ENCODE measurements at places on chromosomes 16 and 17.

DNA sequence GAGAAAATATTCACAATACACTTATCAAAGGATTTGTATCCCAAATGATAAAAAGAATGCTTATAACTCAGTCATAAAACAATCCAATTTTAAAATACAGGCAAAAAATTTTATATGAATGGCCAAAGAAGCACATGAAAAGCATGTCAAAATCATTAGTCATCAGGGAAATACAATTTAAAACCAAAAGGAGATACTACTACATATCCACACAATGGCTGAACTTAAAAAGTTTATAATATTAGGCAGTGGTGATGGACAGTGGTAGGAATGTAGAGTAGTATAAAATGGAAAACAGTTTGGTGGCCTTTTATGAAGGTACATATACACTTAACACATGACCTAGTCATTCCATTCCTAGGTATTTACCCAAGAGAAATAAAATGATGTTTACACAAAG lies 12.2 kb downstream of the CMC2 start:
- DNase-seq: no peak

- no peak for DNase-seq
These were observed 20.6 kb upstream of the MAPT start for GRCh38 chr17:45873728-45874127.

DNA sequence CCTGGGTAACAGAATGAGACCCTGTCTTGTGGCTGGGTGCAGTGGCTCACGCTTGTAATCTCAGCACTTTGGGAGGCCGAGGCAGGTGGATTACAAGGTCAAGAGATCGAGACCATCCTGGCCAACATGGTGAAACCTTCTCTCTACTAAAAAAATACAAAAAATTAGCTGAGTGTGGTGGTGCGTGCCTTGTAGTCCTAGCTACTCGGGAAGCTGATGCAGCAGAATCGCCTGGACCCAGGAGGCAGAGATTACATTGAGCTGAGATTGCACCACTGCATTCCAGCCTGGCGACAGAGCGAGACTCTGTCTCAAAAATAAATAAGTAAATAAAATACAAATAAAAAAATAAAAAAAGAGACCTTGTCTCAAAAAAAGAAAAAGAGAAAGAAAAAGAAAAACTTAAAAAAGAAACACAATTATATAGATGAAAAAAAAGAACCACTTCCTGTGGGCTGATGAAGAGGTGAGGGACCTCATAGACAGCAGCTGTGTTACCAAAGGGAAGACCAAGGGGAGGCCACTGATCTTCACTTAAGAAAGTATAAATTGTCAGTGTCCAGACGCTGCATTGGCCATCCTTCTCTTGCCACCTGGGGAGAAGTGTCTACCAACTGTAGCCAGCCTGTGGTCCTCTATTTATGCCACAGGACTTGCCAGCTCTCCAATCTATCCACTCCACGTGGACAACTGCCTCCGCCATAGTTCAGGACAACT lies 24.4 kb upstream of the SMG1 start:
- DNase-seq: no peak

- no peak for DNase-seq
These were observed 24.3 kb upstream of the RNPS1 start for GRCh38 chr16:2292221-2292620.

DNA sequence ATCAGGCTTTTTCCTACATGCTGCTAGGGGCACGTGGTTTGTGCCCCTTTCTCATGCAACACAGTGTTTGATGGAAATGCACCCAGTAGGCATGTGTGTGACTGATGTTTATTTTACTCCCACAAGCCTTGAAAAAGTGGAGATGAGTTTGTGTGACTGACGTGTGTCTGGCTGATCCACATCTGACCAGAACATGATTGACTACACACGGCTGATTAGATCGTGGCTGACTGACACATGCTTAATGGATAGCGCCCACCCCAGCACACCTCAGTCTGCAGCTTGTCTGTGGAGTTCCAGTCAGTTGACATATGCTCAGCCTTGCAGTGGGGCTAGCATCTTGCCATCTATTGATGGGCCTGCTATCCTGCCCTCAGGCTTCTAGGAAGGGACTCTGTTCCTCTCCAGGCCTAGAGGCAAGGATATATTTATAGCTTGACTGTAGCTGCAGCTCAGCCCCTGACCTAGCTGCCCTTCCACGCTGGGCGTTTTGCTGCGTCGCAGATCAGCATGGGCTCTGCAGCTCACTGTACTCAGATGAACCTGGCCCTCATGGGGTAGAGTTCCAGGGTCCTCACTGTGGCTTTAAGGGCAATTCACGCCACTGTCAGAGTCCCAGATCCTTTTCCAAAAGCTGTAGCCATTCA lies 112.3 kb downstream of the HS3ST2 start:
- no peak for DNase-seq

DNA sequence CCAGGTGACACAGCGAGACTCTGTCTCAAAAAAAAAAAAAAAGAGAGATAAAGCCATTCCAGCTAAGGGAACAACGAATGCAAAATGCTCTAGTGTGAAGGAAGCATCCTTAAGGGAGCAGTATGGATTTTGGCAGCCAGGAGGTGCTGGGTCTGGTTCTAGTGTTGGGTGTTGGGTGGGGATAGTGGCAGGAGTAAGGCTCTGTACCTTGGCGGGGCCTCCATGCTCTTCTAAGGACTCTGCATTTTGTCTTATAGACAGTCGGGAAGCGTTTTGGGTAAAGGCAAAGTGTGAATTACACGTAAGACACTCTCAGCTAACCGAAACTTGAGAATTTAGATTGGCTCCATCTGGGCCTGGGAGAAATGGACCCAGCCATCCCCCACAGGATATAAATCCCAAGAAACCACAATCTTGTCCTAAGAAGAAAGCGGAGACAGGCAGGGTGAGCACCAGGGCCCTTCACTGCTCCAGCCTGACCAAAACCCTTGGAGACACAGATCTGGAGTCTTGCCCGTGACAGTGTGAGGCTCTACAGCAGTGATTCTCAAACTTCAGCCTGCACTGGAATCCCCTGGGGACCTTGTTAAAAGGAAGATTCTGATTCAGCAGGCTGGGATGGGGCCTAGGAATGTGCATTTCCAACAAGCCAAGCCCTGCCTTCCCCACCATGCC lies 33.1 kb upstream of the PHB1 start:
- no peak for DNase-seq

- no peak for DNase-seq
These were observed 10.9 kb upstream of the FAM171A2 start for GRCh38 chr17:44374306-44375195.

GRCh38 chr17:80503921-80504320 lies 27.5 kb upstream of the NPTX1 start:
- no peak for DNase-seq

GRCh38 chr17:39002991-39003715 lies 36.0 kb upstream of the FBXO47 start:
- no peak for DNase-seq

- peak; percentile 34 for DNase-seq
These were observed 160.6 kb upstream of the RPL38 start for GRCh38 chr17:74042744-74043486.

DNA sequence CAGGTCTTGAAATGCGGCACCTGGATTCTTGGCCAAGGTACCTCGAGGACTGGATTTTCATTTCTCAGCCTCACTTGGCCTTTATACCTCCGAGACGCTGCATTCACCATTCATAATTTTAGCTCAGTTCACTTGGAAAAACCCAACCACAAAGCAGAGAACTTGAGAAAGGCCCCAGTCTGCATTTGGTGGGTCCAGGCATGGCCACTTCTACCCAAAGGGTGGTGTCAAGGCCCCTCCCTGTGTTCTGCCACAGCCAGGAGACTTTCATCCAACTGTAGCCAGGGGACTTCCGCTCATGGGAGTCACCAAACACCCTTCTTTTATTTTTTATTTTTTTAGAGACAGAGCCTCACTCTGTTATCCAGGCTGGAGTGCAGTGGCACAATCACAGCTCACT lies 14.7 kb upstream of the TVP23A start:
- DNase-seq: no peak

DNA sequence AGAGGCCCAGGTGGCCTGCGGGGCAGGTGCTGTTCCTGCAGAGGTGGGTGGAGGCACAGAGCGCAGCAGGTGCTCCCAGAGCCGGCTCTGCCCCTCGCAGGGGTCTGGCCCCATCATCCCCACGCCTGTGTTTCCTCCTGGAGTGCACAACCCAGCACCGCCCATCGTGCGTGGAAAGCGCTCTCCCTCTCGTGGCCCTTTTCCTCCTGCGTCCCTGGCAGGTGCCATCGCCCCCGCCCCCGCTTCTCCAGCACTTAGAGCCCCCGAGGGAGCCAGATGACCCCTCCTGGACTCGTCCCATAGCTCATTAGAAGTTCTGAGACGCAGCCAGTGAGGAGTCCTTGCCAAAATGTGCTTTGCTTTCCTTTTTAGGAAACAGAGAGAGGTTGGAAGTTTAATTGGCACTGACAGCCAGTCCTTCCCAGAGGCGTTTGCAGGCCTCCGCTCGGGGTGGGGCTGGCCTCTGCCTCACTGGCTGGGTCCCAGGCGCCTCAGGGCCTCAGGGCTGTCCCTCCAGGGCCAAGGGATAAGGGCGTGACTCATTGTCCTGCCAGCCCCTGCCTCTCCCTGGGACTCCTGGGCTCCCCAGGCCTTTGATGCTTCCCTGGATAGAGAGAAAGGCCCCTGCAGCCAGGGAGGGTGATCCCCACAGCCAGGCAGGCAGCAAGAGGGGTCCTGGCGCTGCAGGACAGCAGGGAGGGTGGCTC lies 32.2 kb upstream of the CHMP6 start:
- DNase-seq: no peak

GRCh38 chr17:65455972-65456343 lies 105.5 kb downstream of the AXIN2 start:
- DNase-seq: no peak

- DNase-seq: no peak
These were observed 41.6 kb downstream of the CCDC42 start for GRCh38 chr17:8703001-8703400.

DNA sequence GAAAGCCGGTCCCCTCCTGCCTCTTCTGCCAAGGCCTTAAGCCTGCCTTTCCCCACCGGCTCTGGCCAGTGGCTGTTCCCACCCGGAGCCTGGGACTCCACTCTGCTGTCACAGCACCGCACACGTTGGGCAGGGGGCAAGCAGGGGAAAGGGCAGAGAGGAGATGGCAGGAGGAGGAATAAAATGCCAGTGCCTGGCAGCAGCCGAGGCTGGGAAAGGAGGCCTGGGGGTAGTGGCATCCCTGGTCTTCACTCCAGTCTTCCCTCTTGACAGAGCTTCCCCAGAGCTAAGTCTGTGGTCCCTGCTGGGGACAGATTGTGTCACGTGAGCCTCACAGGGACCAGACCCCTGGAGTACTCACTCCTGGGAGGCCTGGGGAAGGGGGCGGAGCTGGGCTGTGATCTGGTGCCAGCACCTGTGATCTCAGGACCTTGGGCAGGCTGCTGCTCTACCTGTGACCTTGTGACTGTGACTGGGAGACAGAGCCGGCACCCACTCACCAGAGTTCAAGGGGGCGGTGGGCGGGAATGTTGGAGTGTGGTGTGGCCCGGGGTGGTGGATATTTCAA lies 97.2 kb upstream of the GSE1 start:
- no peak for DNase-seq

DNA sequence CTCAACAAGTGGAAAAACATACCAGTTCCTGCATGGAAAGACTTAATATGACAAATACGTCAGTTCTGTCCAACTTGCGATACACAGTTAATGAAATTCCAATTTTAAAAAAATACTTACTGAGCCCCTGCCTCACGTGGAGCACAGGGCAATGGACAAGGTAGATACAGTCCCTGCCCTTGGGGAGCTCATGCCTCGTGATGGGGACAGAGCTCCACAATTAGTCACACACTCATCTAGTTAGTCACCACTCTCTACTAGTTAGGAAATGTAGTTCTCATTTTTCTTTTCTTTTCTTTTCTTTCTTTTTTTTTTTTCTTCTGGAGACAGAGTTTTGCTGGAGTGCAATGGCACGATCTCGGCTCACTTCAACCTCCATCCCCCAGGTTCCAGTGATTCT lies 74.7 kb upstream of the CDH5 start:
- no peak for DNase-seq

- DNase-seq: no peak
These were observed 31.5 kb upstream of the CRYBA1 start for GRCh38 chr17:29215174-29215573.

GRCh38 chr17:46922487-46922803 lies 515 bp upstream of the GOSR2 start:
- no peak for DNase-seq

DNA sequence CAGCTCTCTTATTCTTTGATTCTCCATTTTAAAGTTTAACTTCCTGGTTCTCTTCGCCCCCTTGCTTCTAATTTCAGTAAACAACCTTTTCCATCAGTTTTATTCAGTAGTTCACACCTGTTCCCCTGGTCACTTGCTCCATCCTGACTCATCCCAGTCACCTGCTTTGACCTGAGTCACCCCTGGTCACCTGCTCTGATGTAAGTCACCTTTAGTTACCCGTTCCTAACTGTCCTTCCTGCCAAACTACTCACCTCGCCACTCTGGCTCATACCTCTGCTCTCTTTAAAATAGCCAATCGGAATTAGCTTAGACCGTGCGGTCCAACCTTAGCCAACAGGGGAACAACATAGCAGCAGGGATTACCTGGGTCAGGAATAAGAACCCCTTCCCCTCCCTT lies 4.7 kb upstream of the NLRC5 start:
- DNase-seq: peak; percentile 7

DNA sequence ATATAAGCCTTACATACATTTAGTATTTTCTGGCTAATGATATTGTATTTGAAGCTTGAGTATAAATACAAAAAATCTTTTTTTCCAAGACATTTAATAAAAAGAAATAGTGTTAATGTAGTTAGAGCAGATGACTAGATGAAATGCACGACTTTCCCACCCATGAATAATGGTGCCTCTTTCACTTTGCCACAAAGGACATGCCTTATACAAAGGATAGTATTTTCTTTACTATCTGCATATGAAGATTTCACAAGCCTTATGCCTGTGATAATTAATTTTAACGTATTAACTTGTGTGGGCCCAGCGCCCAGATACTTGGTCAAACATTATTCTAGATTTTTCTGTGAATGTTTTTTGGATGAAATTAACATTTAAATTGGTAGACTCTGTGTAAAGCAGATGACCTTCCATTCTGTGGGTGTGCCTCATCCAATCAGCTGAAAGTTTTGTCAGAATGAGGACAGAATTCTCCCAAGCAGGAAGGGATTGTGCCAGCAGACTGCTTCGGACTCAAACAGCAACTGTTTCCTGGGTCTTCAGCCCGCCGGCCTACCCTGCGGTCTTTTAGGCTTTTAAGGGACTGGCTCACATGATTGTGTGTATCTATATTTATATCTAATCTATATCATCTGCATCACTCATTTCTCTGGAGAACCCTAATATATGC lies 115.4 kb downstream of the USP22 start:
- DNase-seq: no peak

DNA sequence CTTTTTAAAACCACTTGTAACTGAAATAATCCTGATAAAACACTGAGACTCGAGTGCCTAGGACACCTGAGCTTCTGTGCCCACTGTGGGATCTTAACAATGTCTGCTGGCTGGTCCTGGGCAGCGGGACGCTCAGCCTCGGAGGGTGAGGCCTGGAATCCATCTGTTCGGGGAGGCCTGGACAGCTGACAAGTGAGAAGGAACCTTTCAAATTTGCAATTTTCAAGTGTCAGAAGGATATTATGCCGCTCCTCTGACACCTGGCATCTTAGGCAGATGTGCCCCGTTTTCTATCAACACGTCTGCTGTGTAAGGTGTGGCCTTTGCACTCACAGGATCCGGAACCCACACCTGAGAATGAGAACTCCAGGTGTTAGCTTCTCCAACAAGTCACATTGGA lies 33.1 kb upstream of the C16orf78 start:
- no peak for DNase-seq

GRCh38 chr17:17125136-17126084 lies 80.7 kb downstream of the PLD6 start:
- DNase-seq: peak; percentile 15

Data from NK-92 treated with Interleukin-12 subunit alpha and Interleukin-12 subunit beta, amount 100 ng/mL, for 24 hours (cell line).